H9 (cell line): ENCODE measurements at places on chromosomes 12 and 14. TPM values are rescaled to one million over a fixed set of nuclear protein-coding genes. Genes with fewer than 3 reads are reported as not detected.

The NEDD8 gene
- 214 and 225 TPM in 2 replicates for total RNA-seq

The NUAK1 gene
- 9.5 and 10.1 TPM in 2 replicates for total RNA-seq

The DTX1 gene
- total RNA-seq: 3.0 and 3.5 TPM in 2 replicates

GRCh38 chr12:11746940-11747716, 97.7 kb downstream of the ETV6 start:
- H3K4me1 ChIP-seq: peaks cover 16% of the 10 kb centered on the region
- no peak overlapping the region for H3K27ac ChIP-seq
- no peak for DNase-seq
- H3K36me3 ChIP-seq: no peaks in the 10 kb centered on the region
- no peaks in the 10 kb centered on the region for H3K27me3 ChIP-seq
- H3K4me3 ChIP-seq: no peak overlapping the region

DNA sequence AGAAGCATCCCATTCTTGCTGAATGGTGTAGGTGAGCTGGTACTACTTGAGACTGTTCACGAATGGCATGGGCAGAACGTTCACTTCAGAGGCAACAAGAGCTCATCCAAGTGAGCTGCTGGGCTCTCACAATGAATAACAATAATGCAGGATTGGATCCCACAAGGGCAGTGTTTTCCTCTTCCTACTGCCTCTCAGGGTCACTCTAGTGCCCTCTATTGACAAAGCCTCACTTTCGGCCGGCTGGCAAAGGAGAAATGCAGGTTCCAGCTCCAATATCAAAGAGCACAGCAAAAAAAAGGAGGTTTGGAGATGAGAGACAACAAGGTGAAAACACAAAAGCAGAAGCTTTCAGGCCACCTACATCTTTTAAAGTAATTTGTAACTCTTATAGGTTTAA, 74.6 kb upstream of the MYF6 start:
- H3K27ac ChIP-seq: no peak overlapping the region
- DNase-seq: peak; percentile 87
- H3K36me3 ChIP-seq: no peaks in the 10 kb centered on the region
- H3K27me3 ChIP-seq: no peaks in the 10 kb centered on the region
- H3K4me3 ChIP-seq: no peak overlapping the region

- DNase-seq: no peak
- peaks cover 5% of the 10 kb centered on the region for H3K36me3 ChIP-seq
- no peaks in the 10 kb centered on the region for H3K27me3 ChIP-seq
Measured at GRCh38 chr12:87509237-87509820, 519.9 kb downstream of the C12orf50 start.

DNA sequence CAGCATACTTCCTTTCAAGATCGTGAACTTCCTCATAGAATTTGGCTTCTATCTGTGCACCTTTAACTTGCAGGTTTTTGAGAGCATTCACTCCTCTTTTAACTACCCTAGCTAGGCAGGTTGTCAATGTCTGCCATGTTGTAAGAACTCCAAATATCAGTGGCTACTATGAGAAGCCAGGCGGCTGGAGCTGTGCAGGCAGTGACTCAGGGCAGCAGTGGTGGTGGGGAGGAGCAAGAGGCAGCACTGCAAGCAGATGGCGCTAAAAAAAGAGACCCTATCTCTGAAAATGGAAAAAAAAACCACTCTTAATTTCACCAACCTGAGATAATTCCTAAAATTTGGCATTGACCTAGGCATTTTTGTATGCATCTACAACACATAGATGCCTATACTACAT, 28.5 kb downstream of the YARS2 start:
- H3K36me3 ChIP-seq: peaks cover 17% of the 10 kb centered on the region; the same call in 2 of the 3 replicates
- H3K4me1 ChIP-seq: no peaks in the 10 kb centered on the region

DNA sequence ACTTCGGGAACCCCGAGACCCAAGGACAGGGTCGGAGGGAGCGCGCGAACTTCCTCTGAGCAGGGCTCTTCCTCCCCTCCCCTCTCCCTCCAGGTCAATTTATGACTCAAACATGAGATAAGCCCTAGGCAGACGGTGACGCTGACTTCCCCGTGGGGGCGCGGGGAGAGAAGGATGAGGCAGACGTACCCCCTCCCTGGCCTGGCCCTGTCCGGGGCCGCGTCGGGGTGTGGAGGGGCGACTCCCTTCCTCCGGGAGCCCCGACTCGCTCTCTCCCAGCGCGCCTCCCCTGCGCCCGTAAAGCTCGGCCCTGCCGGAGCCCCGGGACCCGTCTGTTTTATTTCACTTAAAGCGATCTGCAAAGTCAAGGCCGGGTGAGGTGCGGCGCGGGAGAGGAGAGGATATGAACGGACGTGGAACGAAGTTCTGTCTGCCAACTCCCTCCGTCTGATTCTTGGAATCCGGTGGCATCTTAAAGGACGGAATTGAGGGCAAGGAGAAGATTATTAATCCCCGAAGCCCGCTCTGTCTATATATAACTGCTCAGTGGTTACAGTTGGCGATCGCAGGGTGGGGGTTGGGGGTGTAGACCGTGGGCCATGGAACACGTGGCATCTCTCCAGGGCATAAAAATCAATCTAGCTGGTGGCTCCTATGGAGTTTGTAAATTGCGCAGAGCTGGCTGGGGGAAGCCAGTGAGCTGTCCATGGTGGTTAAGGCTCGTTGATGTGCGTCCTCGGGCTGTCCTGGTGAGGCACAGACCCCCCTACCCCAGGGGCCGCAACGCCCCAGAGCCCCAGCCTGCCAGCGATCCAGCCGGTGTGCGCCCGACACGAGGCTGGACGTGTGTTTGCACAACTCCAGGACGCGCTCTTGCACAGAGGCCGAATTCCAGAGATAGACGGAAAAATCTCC, 2.9 kb upstream of the PTHLH start:
- H3K4me1 ChIP-seq: peaks cover 2% of the 10 kb centered on the region
- DNase-seq: peak; percentile 81

GRCh38 chr14:61320806-61321384, 484 bp upstream of the PRKCH start:
- peaks cover 10% of the 10 kb centered on the region for H3K36me3 ChIP-seq
- H3K4me1 ChIP-seq: peaks cover 2% of the 10 kb centered on the region; the same call in 1 of the 2 replicates
- H3K27ac ChIP-seq: no peak overlapping the region

DNA sequence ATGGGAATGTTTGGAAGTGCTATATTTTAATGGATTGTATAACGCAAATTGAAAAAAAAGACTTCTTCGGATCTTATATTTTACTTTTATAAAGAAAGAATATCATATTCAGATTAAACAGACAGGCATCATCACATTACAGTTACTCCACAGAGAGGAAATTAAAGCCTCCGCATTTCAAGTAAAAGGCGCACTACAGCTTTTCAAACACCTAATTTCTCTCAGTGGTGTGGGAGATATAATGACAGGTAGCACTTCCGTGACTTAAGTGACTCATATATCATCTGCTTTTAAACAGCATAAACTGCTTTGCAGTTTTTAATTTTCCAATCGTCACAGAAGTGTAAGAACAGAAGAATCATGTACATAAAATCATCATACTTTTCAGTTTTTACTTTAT, 751.4 kb downstream of the FSCB start:
- no peaks in the 10 kb centered on the region; the same call in 1 of the 2 replicates for H3K4me1 ChIP-seq
- DNase-seq: no peak
- no peaks in the 10 kb centered on the region for H3K27me3 ChIP-seq
- peaks cover 14% of the 10 kb centered on the region for H3K36me3 ChIP-seq
- no peak overlapping the region for H3K4me3 ChIP-seq

DNA sequence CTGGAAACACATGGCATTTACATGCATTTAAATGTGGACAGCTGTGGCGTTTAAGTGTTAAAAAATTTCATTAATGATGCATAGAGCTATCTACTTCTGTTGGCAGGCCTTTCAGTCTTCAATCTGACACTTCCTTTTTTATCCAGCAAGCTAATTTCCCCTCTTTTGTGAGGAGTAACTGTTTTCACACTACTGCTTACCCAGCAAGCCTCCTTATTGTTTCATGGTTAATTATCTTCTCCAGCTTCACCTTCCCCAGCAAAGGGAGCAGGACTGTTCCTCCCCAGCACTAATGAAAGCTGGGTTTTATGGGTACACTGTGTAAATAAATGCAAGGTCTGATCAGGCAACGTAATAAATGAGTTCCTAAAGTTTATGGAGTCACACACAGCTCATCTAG, 129.4 kb upstream of the NPAS3 start:
- DNase-seq: no peak
- no peaks in the 10 kb centered on the region for H3K27me3 ChIP-seq
- H3K4me3 ChIP-seq: no peak overlapping the region
- no peak overlapping the region for H3K27ac ChIP-seq
- H3K4me1 ChIP-seq: peaks cover 16% of the 10 kb centered on the region; the same call in 1 of the 2 replicates

- H3K4me3 ChIP-seq: no peak overlapping the region
- H3K27me3 ChIP-seq: peaks cover 4% of the 10 kb centered on the region; the same call in 1 of the 2 replicates
- no peak overlapping the region for H3K27ac ChIP-seq
- no peak for DNase-seq
- H3K36me3 ChIP-seq: no peaks in the 10 kb centered on the region
Measured at GRCh38 chr14:105470350-105471296, 4.0 kb upstream of the CRIP2 start.

- H3K4me1 ChIP-seq: no peaks in the 10 kb centered on the region; the same call in 1 of the 2 replicates
- no peak overlapping the region for H3K4me3 ChIP-seq
- DNase-seq: peak; percentile 93
- no peaks in the 10 kb centered on the region for H3K27me3 ChIP-seq
- H3K36me3 ChIP-seq: peaks cover 1% of the 10 kb centered on the region; the same call in 2 of the 3 replicates
Measured at GRCh38 chr12:49388682-49389386, 21.6 kb downstream of the SPATS2 start.

GRCh38 chr12:113154351-113154973, 4.9 kb downstream of the CFAP73 start:
- H3K27ac ChIP-seq: no peak overlapping the region
- H3K36me3 ChIP-seq: peaks cover 29% of the 10 kb centered on the region
- H3K4me1 ChIP-seq: peaks cover 3% of the 10 kb centered on the region; the same call in 1 of the 2 replicates
- H3K4me3 ChIP-seq: peak overlapping the region; percentile 38

- H3K27ac ChIP-seq: no peak overlapping the region
- H3K4me3 ChIP-seq: no peak overlapping the region
- no peak for DNase-seq
- H3K27me3 ChIP-seq: no peaks in the 10 kb centered on the region; the same call in 1 of the 2 replicates
- H3K36me3 ChIP-seq: peaks cover 2% of the 10 kb centered on the region; the same call in 1 of the 2 replicates
Measured at GRCh38 chr14:53613404-53614253, 343.0 kb downstream of the BMP4 start.

DNA sequence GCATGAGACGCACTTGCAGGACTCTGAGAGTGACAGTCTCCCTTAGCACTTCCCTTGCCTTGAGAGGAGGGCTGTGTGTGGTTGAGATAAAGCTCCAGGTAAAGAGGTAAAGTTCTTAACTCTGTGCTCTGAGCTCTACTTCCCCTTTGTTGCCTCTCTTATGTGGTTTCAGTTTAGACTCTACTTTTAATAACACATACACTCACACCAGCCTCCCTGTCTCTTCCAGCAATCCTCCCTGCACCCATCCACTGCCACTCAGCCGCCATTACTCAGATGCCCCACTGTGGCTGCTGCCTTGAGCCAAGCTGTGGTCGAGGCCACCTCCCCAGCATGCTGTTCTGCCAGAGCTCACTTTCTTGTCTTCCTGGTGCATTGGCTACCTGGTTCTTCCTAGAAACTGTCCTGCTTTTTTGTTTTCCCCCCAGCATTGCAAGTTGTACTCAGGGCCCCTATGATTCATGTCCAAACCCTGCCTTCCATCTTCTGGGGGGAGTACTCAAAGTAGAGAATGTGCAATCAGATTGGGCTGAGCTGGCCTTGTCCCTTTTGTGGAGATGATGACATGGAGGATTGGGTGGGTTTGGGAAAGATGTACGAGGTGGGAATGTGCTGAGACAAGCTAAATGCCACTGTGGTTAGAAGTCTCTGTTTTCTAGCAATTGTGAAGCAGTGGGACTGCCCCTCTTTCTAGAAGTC, 115.5 kb upstream of the PARP11 start:
- no peak for DNase-seq
- no peak overlapping the region for H3K27ac ChIP-seq
- no peak overlapping the region for H3K4me3 ChIP-seq
- no peaks in the 10 kb centered on the region for H3K4me1 ChIP-seq
- no peaks in the 10 kb centered on the region for H3K27me3 ChIP-seq
- H3K36me3 ChIP-seq: no peaks in the 10 kb centered on the region; the same call in 2 of the 3 replicates
